SK-N-SH (cell line): ENCODE measurements at places on chromosomes 6 and 20. TPM values are rescaled to one million over a fixed set of nuclear protein-coding genes. Genes with fewer than 3 reads are reported as not detected.

- DNase-seq: no peak
These were observed 51.1 kb downstream of the PROKR2 start for GRCh38 chr20:5265662-5265985.

DNA sequence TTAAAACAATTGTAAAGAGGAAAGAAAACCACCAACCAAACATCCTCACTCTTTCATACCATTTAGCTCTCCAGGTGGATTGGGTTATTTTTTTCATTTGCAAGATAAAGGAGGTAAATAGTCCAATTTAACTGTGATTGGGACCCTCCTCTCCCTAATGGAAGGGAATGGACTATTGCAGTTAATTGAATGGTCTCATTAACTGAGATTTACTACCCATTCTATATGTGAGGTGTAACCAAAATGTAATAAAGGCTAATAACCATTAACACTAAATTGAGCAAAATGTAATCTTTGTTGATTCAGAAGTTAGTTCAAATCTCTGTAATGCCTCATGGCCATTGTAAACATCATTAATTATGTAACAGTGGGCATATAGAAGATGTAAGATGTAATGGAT is 105.0 kb downstream of the KLHL32 start:
- no peak for DNase-seq

GRCh38 chr6:46099952-46100351 is 29.8 kb upstream of the ENPP4 start:
- DNase-seq: no peak

DNA sequence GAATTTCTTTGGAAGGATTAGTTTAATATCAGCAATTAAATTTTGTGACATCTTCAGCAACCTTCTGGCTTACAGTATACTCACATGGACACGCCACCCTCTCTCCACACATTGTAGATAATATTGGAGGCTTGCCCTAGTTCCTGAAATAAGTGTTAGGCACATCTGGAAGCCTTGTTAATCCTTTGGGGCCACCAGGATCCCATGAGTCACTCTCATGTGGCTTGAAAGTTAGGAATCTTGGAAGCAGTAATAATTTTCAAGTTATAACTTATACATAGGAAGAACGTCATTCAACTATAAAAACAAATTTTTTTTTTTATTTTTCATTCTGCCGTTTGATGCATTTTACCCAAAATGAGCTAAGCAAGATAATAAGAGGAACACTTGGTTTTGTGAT is 20.5 kb downstream of the LAMA4 start:
- no peak for DNase-seq

DNA sequence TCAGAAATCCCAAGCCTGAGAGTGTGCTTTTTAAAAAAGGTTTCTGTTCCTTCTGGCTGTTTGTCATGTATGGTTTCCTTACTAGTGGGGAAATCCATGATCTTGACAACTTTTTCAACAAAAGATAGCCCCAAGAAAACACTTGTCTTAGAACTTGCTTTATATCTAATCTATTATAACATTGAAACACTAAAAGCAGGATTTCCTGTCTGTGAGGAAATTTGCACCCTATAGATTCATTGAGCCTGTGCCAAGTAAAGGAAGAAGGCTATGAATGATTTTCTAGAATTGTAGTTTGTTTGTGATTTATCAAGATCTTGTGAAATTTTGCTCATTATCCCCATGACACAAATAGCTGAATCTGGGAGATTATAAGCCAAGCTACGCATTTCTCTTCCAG is 238.6 kb upstream of the RIN2 start:
- no peak for DNase-seq

DNA sequence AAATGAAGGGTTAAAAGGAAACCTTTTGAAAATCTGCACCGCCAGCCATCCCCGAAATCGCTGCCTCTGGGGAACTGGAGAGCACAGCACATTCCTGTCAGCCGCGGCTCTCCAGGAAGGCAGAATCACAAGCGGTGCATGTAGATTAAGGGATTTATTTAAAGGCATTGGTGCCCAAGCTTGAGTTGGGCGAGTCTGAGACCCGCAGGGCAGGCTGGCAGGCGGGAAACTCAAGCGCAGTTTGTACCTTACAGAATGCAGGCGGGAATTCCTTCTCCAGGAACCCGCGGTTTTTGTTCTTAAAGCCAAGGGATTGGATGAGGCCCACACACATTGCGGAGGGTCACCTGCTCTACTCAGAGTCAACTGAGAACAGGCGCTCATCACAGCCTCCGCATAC is 10.8 kb downstream of the GPR31 start:
- DNase-seq: no peak

DNA sequence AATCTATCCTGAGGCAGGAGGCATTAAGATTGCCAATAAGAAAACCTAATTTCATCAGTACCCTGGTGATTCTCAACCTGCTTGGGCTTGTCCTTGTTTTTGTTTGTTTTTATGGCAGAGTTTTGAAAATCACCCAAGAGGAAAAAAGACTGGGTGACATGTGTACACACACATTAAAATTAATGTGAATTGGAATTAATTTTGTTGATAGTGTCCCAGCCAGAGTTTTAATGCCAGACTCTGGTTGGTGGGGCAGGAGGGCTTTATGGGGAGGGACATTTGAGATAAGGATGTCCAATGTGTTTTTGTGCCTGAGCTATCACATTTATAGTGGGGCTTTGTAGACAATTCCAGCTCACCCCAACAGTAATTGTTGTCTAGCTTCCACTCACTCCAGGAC is 184.6 kb downstream of the ID4 start:
- no peak for DNase-seq

DNA sequence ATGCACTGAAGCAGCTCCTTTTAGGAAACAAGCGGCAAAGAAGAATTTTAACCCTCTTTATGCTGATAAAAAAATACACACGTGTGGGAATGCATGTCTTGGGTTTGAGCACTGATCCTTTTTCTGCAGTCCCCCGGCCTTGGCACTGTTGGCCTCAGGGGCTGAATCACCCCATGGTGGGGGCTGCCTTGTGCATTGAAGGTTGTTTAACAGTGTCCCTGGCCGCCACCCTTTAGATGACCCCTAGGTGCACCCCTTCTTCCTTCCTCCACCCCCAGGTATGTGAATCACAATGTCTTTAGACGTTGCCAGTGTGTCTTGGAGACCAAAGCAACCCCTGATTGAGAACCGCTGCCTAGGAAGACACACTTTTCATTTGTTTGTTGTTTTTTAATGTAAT is 190.7 kb downstream of the CDH4 start:
- no peak for DNase-seq

CCN6 gene
- polyA plus RNA-seq: not detected in 2 replicates

GRCh38 chr6:21208081-21208795 is 385.3 kb upstream of the SOX4 start:
- DNase-seq: no peak

DEF6 gene
- polyA plus RNA-seq: 0.13 and 0.16 TPM in 2 replicates

GRCh38 chr6:73282871-73283270 is 19.9 kb upstream of the KHDC1 start:
- no peak for DNase-seq

SLC35F1 gene
- under 0.01 TPM in 1 of 2 replicates, not detected in the other for polyA plus RNA-seq

STX7 gene
- polyA plus RNA-seq: 12.8 and 16.0 TPM in 2 replicates

DNA sequence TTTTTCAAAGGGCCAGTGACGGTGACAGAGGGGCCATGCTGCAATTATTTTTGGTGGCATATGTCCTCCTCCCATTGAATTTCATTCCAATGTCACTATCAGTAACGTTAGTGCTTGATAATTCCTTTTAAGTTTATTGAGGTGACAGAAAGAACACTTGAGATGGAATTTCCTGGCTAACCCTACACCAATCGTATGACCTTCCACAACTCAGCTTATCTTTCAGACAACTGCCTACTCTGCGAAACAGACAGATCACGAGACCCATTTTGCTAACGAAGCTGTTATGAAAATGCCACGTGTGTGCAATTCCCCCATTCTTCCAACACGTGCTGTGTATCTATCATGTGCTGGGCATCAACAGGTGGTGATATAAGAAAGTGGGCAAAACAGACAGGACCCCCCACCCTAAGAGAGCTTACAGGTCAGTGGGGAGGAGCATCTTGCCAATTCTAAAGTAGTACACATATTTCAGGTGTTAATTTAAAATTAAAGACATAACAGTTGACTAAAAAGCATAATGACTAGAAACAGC is 113.0 kb downstream of the IRF4 start:
- no peak for DNase-seq

DNA sequence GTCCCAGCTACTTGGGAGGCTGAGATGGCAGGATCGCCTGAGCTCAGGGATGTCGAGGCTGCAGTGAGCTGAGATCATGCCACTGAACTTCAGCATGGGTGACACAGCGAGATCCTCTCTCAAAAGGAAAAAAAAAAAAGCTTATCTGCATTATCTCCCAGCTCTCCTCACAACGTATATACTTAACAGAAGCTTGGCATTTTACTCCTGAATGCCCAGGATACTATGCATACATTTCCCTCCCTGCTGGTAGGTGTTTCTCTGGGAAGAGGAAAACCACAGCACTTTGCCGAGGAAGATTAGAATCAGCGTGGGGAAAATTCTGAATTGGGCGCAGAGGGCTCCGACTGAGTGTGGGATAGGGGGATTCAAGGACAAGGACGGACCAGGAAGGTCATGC is 800.6 kb downstream of the DHX35 start:
- DNase-seq: no peak

TBX18 gene
- polyA plus RNA-seq: 19.3 and 29.8 TPM in 2 replicates

- DNase-seq: no peak
These were observed 35.4 kb downstream of the DACT2 start for GRCh38 chr6:168284187-168284586.

DNA sequence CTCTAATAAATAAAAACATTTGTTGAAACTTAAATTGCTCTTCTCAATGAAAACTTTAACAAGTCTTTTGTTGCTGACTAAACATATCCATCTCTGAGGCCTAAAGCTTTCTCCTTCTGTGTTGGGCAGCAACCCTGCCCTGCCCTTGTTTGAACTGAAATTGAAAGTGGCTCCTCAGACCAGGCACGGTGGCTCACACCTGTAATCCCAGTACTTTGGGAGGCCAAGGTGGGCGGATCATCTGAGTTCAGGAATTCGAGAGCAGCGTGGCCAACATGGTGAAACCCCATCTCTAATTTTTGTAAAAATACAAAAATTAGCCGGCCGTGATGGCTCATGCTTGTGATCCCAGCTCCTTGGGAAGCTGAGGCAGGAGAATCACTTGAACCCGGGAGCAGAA is 29.2 kb upstream of the GNRH2 start:
- no peak for DNase-seq

DNA sequence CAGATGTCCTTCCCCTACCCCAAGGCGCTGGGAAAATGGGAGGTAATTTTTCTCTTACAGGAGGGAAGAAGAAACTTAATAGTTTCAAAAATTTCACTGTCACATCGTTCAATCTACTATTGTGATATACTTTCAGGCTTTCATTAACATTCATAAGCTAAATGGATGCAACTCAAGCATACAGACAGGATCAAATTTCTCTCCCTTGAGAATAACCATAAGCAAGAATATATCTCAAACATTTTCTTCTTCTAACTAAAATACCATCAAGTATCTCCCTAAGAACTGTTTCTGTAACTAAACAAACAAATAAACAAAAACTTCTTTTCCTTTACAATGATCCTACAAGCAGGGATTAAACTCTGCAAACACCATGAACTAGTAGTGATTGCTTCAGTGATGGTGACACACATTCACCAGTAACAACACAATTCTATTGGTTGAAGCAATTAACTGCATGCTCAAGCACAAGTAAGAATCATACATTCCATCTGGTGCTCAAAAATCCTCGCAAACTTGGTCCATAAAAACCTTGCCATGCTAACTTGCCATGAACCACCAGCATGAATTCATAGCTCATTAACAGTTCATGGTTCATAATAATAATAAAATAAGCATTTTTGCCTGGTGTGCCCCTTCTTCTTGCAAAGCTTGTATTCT is 183.8 kb downstream of the PTPRK start:
- no peak for DNase-seq

DNA sequence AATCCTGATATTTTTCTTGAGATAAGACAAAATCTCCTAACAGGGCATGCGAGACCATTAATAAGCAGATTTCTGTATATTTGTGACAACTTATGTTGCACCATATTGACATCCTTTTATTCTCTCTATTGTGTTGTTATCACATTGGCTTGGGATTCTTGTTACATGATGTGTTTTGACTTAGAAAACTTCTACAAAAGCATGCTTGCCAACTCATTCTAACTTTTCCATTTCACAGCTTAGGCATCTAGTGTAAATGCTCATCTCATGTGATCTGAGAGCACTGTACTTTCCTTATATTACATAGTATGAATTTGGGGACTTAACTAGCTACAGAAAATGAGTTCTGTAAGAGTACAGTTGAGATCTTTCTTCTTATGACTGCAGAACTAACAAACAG is 1040.7 kb upstream of the ADGRB3 start:
- no peak for DNase-seq

RNF144B gene
- polyA plus RNA-seq: 1.2 and 1.8 TPM in 2 replicates

- peak; percentile 13 for DNase-seq
These were observed 6.9 kb downstream of the OLIG3 start for GRCh38 chr6:137487181-137487868.

DNA sequence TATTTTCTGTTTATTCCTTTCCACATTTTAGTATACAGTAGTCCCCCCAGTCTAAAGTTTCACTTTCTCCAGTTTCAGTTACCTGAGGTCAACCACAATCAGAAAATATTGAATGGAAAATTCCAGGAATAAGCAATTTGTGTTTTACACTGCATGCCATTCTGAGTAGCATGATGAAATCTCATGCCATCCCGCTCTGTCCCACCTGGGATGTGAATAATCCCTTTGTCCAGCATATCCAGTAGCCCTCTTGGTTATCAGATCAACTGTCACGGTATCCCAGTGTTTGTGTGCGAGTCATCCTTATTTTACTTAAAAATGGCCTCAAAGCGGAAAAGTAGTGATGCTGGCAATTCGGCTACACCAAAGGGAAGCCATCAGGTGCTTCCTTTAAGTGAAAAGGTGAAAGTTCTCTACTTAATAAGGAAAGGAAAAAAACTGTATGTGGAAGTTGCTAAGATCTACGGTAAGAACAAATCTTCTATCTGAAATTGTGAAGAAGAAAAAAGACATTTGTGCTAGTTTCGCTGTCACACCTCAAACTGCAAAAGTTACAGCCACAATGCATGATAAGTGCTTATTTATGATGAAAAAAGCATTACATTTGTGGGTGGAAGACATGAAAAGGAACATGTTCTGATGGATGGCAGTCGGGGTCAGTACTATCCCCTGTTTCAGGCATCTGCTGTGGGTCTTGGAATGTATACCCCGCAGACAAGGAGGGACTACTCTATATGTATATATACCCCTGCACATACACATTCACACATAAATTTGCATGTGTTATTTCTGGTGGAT is 11.3 kb downstream of the NOX3 start:
- DNase-seq: no peak

DNA sequence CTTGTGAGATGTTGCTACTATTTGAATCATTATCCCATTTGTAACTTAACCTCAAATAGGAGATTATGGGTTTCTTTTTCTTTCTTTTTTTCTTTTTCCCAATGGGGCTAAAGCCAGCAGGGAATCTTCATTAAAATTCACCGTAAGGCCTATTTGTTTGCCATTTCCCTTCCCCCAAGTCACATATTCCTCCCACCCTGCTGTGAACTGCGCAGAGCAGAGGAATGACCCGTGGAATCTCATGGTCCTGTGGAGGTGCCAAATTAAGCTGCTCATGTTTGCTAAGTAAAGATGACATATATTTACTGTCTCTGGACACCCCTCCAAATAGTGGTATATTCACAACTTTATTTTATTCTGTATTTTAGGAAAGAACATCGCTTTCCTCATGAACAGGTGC is 699.3 kb downstream of the RNF144B start:
- DNase-seq: no peak
